ENCODE measurements at places on chromosomes 5 and 9.

DNA sequence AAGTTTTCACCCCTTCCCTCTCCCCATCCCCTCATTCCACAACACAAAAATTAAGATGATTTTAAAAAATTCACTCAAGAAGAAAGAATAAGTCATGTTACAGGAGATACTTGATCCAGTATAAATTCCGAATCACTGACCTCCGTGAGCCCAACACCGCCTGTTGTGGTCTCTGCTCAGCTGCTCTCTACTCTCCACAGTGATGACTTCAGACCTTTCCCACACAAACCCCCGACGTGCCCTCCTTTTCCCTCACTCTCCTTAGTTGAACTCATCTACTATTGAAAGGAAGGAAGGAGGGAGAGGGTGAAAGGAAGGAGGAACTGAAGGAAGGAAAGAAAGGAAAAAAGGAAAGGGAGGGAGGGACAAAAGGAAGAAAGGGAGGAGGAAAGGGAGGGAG is 55.1 kb downstream of the ZNF354C start:
- no peak for DNase-seq

- DNase-seq: no peak
Measured at GRCh38 chr9:101458963-101459631, 23.5 kb upstream of the ALDOB start.

DNA sequence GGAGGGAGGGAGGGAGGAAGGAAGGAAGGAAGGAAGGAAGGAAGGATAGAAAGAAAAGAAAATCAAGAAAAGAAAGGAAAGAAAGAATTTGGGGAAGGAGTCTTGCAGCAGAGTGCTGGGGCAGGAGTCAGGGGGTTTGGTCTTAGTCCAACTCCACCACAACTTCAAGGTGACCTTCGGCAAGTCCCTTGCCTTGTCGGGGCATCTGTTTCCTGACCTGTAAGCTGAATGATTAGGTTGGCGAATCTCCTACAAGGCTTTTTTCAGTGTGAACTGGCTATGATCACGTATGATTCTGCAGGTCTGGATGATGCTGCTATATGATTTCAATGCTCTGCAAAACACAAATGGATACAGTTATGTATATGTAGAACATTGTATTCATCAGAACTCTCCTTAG is 20.1 kb downstream of the SMIM23 start:
- no peak for DNase-seq

- no peak for DNase-seq
Measured at GRCh38 chr5:84260140-84260539, 124.5 kb downstream of the EDIL3 start.

- no peak for DNase-seq
Measured at GRCh38 chr5:55540525-55540924, 5.8 kb upstream of the PLPP1 start.

DNA sequence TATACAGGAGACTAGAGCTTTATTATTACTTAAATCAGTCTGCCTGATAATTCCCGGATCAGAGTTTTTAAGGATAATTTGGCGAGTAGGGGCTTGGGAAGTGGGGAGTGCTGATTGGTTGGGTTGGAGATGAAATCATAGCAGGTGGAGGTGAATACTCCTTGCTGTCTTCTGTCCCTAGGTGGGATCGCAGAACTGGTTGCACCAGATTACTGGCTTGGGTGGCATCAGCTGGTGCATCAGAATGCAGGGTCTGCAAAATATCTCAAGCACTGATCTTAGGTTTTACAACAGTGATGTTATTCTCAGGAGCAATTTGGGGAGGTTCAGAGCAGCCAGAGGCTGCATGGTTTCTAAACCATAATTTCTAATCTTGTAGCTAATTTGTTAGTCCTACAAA is 68.1 kb downstream of the KIF4B start:
- DNase-seq: no peak

- DNase-seq: no peak
Measured at GRCh38 chr5:74378464-74378863, 262.1 kb downstream of the ENC1 start.

DNA sequence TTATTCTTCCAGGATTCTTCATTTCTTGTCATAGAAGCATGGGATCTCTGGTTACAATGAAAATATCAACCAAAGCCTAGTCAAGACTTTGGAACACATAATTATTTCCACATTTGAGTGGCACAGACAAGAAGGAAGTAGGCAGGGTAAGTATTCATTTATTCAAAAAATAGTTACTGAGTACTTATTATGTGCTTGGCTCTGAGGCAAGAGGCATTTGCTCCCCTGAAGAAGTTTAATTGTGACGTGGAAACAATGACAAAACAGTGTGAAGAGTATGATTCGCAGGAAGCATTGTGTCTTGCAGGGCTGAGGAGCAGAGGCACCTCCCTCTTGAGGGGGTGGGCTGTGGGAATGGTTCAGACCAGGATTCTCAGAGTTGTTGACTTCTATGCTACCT is 45.0 kb upstream of the TNFSF15 start:
- DNase-seq: no peak

GRCh38 chr5:138884094-138884493 is 9.0 kb upstream of the LRRTM2 start:
- no peak for DNase-seq

GRCh38 chr5:84092738-84093137 is 291.9 kb downstream of the EDIL3 start:
- DNase-seq: no peak

GRCh38 chr5:172700365-172701290 is 59.6 kb downstream of the NEURL1B start:
- no peak for DNase-seq

- no peak for DNase-seq
Measured at GRCh38 chr5:96629774-96630173, 32.4 kb upstream of the CAST start.

- no peak for DNase-seq
Measured at GRCh38 chr5:133519191-133519590, 93.2 kb downstream of the FSTL4 start.

DNA sequence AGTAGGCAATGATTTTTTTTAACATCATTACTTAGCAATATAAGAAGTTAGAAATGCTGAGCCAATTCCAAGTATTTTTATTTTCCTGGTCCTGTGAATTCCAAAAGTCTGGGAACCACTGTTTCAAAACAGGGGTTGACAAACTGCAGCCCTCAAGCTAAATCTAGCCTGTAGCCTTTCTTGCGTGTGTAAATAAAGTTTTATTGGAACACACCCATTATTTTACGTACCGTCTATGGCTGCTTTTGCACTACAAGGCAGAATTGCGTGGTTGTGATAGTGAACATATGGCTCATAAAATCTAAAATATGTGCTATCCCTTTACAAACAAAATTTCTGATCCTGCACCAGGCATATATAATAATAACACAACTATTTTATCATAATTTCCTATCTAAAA is 279.1 kb downstream of the SAXO1 start:
- DNase-seq: no peak

- no peak for DNase-seq
Measured at GRCh38 chr5:89698028-89698427, 711.5 kb downstream of the CETN3 start.

GRCh38 chr9:122031776-122032175 is 61.3 kb downstream of the TTLL11 start:
- no peak for DNase-seq

DNA sequence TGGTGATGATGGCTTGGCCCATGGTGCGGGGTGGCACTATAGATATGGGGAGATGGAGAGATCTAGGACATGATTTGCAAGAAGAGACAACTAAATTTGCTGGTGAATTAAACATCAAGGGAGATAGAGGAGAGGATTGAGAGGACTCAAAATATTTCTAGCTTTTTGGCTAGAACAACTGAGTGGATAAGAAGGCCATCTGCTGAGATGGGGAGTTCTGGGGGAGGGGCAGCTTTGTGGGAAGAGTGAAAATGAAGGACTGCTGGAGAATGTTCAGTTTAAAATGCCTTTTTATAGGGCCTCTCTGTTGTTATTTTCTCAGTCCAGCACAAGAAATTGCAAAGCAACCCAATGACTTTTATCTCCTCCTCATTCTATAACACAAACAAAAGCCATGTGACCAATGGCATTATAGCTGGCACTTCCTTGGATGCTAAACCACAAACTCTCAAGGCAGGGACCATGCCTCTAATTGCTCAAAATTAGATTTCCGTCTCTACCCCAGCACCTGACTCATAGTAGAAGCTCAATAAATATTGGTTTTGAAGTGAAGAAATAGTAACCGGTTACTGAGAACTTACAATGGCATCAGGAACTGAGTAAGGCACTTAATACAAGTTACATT is 29.8 kb downstream of the JAKMIP2 start:
- no peak for DNase-seq

- DNase-seq: no peak
Measured at GRCh38 chr5:146249801-146250200, 46.4 kb downstream of the RBM27 start.

DNA sequence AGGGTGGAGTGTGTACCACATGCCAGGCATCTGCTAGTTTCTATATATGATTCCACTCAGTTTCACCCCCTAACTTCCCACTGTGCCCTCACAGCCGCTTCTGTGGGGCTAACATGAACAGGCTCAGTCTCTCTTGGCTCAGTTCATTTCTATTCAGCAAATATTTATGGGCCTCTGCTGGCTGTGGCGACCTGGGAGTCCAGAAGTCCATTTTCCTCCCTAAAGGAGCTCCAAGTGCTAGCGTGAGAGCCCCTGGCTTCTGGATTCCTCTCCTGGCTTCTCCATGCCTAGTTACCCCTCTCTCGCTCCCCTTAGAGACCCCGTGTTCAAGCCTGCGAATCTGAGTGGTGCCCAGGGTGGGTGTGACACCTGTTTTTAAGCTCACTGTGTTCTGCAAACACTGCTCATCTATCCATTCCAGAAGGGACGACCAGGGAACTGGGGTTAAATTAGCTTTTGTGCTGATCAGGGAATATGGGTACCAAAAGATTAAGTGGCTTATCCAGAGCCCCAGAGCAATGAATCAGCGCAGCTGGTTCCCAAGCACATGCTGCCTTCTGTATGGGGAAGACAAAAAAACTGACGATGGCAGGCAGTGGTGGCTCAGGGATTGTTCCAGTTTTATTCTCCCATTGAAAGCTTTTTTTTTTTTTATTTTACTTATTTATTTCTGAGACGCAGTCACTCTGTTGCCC is 57.6 kb downstream of the HMCN2 start:
- no peak for DNase-seq

DNA sequence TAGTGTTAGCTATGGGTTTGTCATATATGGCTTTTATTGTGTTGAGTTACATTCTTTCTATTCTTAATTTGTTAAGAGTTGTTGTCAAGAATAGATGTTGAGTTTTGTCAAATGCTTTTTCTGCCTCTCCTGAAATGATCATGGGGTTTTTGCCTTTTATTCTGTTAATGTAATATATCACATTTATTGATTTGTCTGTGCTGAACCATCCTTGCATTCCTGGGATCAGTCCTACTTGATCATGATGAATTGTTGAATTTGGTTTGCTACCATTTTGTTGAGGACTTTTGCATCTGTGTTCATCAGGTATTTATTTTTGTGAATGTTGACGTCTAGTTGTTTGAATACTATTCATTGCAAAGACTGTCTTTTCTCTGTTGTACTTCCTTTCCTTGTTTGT is 23.9 kb downstream of the RIC1 start:
- DNase-seq: no peak

DNA sequence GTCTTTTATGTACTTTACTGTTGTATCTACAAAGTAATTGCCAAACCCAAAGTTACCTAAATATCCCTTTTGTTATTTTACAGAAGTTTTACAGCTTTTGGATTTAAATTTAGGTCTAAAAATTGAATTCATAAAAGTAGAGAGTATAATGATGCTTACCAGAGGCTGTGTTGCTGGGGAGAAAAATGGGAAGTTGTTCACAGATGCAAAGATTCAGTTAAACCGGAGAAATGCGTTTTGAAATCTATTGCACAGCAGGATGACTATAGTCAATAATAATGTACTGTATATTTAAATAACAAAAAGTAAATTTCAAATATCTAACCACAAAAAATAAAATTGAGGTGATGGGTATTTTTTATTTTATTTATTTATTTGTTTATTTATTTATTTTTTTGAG is 2.6 kb upstream of the ANKRD18A start:
- no peak for DNase-seq
